ENCODE measurements at places on chromosomes 7 and 10.

- H3K27me3 ChIP-seq, result no peaks in the 10 kb centered on the region
- peaks cover 7% of the 10 kb centered on the region for H3K4me1 ChIP-seq
Measured at GRCh38 chr10:95741807-95742467, 14.0 kb upstream of the ENTPD1 start.

DNA sequence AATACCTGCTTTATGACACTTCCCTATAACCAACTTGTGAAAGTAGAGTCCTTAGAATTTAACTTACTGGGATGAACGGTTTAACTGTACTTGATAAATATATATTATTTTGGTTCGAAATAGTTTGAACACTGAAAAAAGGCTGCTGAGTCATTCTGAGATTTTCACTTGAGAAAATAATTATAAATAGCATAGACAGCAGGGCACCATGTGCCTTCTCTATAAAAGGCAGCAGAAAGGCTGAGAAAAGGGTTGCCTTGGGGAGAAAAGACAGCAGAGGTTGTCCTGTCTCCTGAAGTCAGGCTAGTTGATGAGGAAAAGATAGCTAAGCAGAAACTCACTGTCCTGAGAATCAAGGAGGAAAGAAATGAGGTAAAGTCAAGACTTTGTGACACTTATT is 92.4 kb downstream of the CTTNBP2 start:
- no peak overlapping the region for H3K27ac ChIP-seq
- H3K4me3 ChIP-seq, result no peak overlapping the region
- H3K27me3 ChIP-seq, result no peaks in the 10 kb centered on the region
- no peaks in the 10 kb centered on the region for H3K4me1 ChIP-seq

- H3K36me3 ChIP-seq, result no peaks in the 10 kb centered on the region
- H3K27ac ChIP-seq, result no peak overlapping the region
- H3K4me3 ChIP-seq, result no peak overlapping the region
- no peaks in the 10 kb centered on the region for H3K4me1 ChIP-seq
Measured at GRCh38 chr7:40536421-40536820, 401.6 kb downstream of the SUGCT start.

GRCh38 chr10:30732671-30733070 is 103.1 kb upstream of the LYZL2 start:
- H3K4me3 ChIP-seq, result no peak overlapping the region
- H3K36me3 ChIP-seq, result no peaks in the 10 kb centered on the region
- no peaks in the 10 kb centered on the region for H3K27me3 ChIP-seq
- peak; percentile 8 for DNase-seq
- H3K4me1 ChIP-seq, result no peaks in the 10 kb centered on the region

DNA sequence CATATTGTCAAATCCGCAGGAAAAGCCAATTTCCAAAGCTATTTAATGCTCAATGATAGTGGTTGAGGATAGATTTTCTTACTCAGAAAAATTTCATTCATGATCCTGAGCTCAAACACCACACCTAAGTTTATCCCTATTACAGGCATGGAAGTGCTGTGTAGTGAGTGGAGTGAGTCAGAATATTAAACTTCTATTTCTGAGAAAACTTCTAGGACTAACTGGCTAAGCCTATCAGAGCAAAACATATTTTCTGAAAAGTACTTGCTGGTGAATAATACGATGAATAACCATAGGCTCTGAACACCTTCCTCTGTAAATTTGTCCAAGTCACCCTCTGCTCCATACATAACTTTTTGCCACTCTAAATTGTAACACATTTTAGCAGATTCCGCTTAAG is 221.5 kb downstream of the SUGCT start:
- no peak overlapping the region for H3K4me3 ChIP-seq
- no peak for DNase-seq
- H3K27me3 ChIP-seq, result no peaks in the 10 kb centered on the region
- H3K4me1 ChIP-seq, result no peaks in the 10 kb centered on the region
- no peaks in the 10 kb centered on the region for H3K36me3 ChIP-seq
- H3K27ac ChIP-seq, result no peak overlapping the region

- H3K4me1 ChIP-seq, result no peaks in the 10 kb centered on the region
- no peak overlapping the region for H3K27ac ChIP-seq
- DNase-seq, result no peak
- no peak overlapping the region for H3K4me3 ChIP-seq
Measured at GRCh38 chr10:10490581-10490980, 527.1 kb upstream of the CELF2 start.

DNA sequence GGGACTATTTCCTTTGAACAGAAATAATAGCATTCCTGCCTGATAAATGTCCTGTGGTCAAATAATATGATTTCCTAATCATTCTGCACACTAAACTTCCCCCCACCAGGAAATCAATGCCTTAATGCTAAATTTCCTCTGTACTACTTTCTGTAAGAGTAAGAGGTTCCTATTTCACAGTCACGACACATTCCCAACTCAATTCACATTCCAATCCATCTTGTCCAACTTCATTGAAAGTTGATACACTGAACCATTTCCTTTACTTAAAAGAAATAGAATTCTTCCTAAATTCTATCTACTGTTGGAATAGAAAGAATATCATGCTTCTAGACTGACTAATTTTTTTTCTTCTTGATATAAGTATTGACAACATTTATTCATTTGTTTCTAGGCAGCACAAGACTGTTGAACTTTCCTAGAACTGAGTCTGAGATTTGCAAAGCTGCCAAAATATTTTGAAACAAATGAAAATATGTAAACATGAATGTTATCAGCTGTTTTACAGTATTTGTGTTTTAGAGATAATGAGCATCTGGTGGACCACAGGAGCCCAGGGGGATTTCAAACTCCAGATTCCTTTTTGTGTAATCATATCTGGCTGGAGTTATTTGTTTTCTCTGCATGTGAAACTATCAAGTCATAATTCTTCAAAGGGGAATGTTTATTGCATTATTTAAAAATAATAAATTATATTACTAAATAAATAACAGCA is 121.5 kb downstream of the TPST1 start:
- H3K36me3 ChIP-seq, result no peaks in the 10 kb centered on the region
- no peak overlapping the region for H3K4me3 ChIP-seq
- H3K27me3 ChIP-seq, result no peaks in the 10 kb centered on the region
